Activated CD4-positive, alpha-beta T cell treated with anti-CD3 and anti-CD28 coated beads for 36 hours (primary cell): ENCODE measurements at places on chromosomes 11 and 22. TPM values are rescaled to one million over a fixed set of nuclear protein-coding genes. Genes with fewer than 3 reads are reported as not detected.

Gene YPEL1
- 1.5 TPM for total RNA-seq

Gene GVQW3
- total RNA-seq = 3.7 TPM

Gene KCTD14
- total RNA-seq = 0.21 TPM

Gene SOX10
- not detected for total RNA-seq

Gene TALDO1
- 239 TPM for total RNA-seq

Gene MUC5AC
- total RNA-seq = not detected

Gene C11orf91
- not detected for total RNA-seq

DNA sequence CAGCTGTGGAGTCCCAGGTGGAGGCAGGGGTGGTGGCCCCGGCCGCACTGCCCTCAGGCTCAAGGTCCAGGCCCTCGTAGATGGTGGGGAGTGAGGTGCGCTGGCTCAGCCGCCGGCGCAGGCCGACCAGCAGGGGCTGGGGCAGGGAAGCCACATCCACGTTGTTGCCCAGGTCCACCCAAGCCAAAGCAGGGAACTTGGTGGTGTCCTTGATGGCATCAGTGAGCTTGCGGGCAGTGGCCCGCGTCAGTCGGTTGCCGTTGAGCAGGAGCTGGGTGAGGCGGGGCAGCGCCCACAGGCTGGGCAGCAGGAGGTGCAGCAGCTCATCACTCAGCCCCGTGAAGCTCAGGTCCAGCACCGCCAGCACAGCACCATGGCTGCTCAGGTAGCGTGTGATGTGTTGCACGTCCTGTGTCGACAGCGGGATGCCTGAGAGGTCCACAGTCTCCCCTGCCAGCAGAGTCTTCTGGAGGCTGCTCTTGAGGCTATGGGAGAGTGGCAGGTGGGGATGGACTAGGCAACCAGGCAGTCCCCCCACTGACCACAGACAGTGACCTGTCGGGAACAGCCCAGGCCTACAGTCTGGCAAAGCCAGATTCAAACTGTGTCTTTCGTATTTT is 6.8 kb downstream of the LRRC75B start:
- no peaks in the 10 kb centered on the region for H3K4me1 ChIP-seq
- DNase-seq = no peak
- H3K27me3 ChIP-seq = peaks cover 3% of the 10 kb centered on the region
- no peaks in the 10 kb centered on the region for H3K36me3 ChIP-seq
- no peak overlapping the region for H3K27ac ChIP-seq
- no peak overlapping the region for H3K4me3 ChIP-seq

DNA sequence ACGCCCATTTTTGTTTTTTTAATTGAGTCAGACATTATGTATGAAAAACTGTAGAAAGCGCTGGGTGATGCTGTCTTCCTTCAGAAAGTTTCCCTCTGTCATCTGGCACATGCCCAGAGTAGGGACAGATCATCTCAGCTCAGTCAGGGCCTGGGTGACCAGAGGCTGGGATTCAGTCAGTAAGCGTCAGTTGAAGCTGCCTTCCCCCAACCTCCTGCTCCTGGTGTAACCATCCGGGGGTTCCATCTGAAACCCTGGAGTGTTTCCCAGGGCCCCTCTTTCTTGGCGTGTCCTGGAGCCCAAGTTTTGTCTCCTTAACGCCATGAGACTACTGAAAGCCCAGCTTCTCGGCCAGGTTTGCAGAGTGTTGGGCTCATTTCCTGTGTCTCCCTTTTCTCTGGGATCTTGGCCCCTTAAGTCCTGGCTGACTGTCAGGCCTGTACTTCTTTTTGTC is 10.7 kb downstream of the PPFIA1 start:
- H3K36me3 ChIP-seq = peaks cover 46% of the 10 kb centered on the region
- DNase-seq = no peak
- H3K4me1 ChIP-seq = peaks cover 17% of the 10 kb centered on the region
- no peak overlapping the region for H3K4me3 ChIP-seq
- H3K27me3 ChIP-seq = no peaks in the 10 kb centered on the region

DNA sequence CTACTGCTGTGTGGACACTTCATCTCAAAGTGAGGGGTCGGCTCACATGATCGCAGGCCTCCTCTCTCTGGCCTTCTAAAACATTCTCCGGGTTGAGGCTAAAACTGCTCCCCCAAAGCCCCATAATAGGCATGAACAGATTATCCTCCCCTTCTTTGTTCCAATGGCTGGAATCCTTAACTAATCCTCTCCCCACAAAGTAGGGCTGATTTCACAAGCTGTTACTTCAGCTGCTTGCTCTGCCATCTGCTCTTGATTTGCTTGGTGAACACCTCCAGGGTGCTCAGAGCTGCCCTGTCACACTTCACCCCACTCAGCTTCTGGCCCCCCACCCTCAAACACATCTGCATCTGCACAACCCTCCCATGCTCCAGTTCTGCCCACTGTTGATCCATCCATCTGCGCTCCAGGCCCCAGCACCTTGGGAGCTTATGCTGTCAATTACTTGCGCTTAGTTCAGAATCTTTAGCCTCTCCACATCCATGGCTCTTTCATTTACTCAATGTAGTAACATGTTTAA is 173.1 kb upstream of the API5 start:
- H3K27ac ChIP-seq = no peak overlapping the region
- no peak for DNase-seq
- no peak overlapping the region for H3K4me3 ChIP-seq
- H3K36me3 ChIP-seq = no peaks in the 10 kb centered on the region

GRCh38 chr11:112348480-112349029 is 87.9 kb upstream of the PLET1 start:
- peaks cover 6% of the 10 kb centered on the region for H3K4me1 ChIP-seq
- no peak overlapping the region for H3K27ac ChIP-seq
- DNase-seq = no peak
- no peaks in the 10 kb centered on the region for H3K27me3 ChIP-seq

GRCh38 chr22:33227791-33228190 is 169.6 kb upstream of the SYN3 start:
- H3K36me3 ChIP-seq = peaks cover 6% of the 10 kb centered on the region
- H3K4me1 ChIP-seq = no peaks in the 10 kb centered on the region
- no peak overlapping the region for H3K27ac ChIP-seq
- H3K4me3 ChIP-seq = no peak overlapping the region
- peaks cover 3% of the 10 kb centered on the region for H3K27me3 ChIP-seq
- no peak for DNase-seq

DNA sequence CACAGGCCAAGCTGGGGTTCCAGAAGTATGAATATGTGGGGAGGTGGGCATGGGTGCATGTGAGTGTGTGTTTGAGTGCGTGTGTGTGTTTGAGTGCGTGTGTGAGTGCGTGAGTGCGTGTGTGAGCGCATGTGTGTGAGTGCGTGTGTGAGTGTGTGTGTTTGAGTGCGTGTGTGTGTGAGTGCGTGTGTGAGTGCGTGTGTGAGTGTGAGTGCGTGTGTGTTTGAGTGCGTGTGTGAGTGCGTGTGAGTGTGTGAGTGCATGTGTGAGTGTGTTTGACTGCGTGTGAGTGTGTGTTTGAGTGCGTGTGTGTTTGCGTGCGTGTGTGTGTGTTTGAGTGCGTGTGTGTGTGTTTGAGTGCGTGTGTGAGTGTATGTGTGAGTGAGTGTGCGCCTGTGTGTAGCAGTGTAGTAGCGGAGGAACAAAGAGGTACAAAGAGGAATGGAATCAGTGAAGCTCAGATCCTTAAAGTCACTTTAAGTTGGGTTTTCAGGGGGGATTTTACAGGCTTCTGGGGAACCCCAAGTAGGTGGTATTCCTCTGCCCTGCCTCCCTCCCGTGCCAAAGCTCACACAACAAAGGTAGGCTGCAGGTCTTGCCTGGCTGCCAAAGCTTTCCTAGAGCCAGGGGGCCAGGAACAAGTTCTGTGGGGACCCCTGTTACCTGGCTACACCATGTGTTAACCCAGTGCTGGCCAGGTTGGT is 137.1 kb downstream of the KIRREL3 start:
- H3K4me1 ChIP-seq = no peaks in the 10 kb centered on the region
- no peak overlapping the region for H3K4me3 ChIP-seq
- H3K36me3 ChIP-seq = no peaks in the 10 kb centered on the region
- no peak for DNase-seq
- H3K27ac ChIP-seq = no peak overlapping the region

GRCh38 chr22:18056161-18056666 is 21.6 kb upstream of the PEX26 start:
- H3K4me1 ChIP-seq = no peaks in the 10 kb centered on the region
- no peak overlapping the region for H3K27ac ChIP-seq
- no peak for DNase-seq

DNA sequence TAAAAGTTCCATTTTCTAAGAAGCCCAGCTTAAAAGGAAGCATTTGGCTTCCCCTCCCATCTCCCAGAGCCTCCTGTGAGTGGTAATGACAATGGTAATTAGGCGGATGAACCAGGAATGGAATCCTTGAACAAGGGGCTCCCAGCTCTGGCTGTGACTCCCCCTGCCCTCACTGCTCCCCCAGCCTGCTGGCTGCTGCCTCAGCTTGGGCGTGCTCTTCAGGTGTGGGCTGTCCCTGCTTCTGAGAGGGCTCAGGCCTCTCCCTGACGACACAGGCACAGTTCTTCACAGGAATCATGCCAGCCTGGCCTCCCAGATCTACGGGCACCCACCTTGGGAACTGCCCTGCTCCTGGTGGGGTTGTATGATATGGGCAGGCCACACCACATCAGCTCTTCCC is 81.7 kb upstream of the NARS2 start:
- no peak for DNase-seq
- H3K36me3 ChIP-seq = no peaks in the 10 kb centered on the region
- H3K27me3 ChIP-seq = peaks cover 5% of the 10 kb centered on the region
- H3K27ac ChIP-seq = no peak overlapping the region
- H3K4me1 ChIP-seq = peaks cover 31% of the 10 kb centered on the region
- no peak overlapping the region for H3K4me3 ChIP-seq

DNA sequence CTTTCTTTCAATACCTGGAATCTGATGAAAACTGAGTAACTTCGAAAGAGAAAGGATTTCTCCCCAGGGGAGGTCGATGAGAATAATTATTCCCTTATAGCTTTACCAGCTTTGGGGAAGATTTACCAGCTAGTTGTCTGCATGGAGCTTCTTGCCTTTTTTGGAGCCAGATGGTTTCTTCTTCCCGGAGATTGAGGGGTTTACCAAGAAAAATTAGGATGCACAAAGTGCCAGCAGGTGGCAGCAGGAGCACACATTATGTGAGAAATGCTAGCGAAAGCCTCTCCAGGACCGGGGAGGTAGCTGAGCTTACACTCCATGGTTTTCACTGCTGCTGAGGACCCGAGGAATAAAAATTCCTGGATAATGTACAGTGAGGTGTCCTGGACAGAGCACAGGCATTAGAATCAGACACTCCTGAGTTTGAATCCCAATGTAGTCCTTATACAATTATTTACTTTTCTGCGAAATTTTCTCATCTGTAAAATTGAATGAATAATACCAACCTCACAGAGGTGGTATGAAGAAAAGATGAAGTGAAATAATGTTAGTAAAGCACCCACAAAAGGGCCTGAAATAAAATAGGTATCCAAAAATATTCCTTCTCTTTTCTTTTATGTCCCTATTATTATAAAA is 46.0 kb upstream of the PARVA start:
- H3K4me1 ChIP-seq = peaks cover 3% of the 10 kb centered on the region
- H3K27ac ChIP-seq = no peak overlapping the region
- no peaks in the 10 kb centered on the region for H3K36me3 ChIP-seq

GRCh38 chr11:117458275-117459122 is 130.8 kb downstream of the CEP164 start:
- H3K36me3 ChIP-seq = peaks cover 2% of the 10 kb centered on the region
- peak; percentile 73 for DNase-seq
- peaks cover 7% of the 10 kb centered on the region for H3K27me3 ChIP-seq
- H3K4me3 ChIP-seq = peak overlapping the region; percentile 17
